ENCODE measurements at places on chromosomes 2 and 18. TPM values are rescaled to one million over a fixed set of nuclear protein-coding genes. Genes with fewer than 3 reads are reported as not detected.

DNA sequence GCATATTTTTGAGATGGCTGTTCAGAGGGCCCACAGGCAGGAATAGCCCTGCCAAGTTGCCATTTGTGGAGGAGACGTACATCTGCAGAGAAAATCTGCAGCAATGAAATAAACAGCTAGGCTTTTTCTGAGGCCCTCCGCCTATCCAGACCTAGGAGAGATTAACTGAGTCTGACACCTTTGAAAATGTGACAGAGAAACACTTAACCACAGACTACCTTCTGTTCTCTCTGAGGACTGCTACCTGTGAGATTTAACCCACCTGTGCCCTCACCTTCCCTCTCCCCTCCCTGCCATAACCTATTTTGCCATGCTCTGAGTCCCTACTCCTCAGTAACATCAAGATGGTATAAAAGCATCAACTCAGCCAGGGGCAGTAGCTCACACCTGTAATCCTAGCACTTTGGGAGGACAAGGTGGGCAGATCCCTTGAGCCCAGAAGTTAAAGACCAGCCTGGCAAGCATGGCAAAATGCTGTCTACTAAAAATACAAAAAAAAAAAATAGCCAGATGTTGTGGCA is 160.3 kb downstream of the TGIF1 start:
- no peak overlapping the region for H3K4me3 ChIP-seq
- no peak overlapping the region for H3K27ac ChIP-seq
- no peaks in the 10 kb centered on the region for H3K36me3 ChIP-seq

DNA sequence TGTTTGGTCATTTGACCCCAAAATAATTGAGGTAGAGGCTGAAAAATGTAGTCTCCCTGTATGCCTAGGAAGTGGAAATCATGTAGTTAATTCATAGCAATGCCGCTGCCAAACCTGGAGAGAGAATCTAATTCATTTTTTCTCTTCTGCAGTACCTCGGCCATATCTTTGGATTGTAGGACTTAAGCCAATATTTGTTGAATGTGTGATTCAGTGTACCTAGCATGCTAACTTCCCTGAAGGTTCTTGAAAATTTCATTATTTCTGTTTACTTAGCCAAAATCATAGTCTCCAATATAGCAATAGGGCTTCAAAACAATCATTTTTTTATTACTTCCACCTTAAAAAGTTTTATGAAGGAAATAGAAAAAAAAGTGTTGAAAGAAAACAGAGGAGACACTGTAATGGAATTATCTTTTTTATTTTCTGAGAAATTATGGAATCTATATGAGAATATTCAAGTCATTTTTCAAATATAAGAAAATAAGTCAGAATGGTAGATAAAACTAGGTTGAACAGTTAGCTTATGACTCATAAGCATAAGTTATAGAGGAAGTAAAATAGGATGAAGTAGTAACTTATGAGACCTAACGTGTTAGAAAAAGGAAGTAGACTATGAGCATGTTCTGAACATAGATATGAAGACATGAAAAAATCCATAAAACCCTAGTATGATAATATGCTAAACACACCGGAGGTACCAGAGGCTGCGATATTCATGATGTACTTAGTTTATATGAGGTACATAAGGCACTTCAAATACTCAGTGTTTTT is 35.2 kb upstream of the CDH19 start:
- no peak overlapping the region for H3K27ac ChIP-seq
- DNase-seq = no peak
- no peak overlapping the region for H3K4me3 ChIP-seq
- H3K27me3 ChIP-seq = no peaks in the 10 kb centered on the region
- no peaks in the 10 kb centered on the region for H3K4me1 ChIP-seq
- no peaks in the 10 kb centered on the region for H3K36me3 ChIP-seq

DNA sequence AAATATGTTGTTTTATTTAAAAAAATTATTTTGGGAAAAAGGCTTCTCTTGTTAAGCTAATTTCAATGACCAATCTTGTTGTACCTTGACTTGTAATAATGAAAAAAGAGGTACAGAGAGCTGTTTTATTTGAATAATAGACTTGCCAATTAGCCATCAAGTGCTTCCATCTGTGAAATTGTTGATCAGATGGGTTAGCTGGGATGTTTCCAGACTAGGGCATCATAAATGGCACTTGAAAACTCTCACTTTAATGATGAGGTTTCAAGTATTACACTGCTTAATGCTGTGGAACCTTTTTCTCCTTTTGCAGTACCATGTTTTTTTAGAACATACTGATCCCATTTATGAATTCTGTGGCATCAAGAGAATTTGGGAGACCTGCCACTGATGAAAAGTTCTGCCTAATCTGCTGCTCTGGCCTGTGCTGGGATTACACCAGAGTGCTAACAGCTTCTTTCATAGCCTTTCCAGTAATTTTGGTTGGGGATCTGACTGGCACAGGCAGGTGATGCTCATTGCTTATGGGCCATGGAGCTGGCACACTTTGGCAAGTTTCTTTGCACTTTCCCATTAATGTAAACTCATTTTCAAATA is 24.2 kb downstream of the PSMD14 start:
- H3K36me3 ChIP-seq = no peaks in the 10 kb centered on the region
- H3K4me1 ChIP-seq = no peaks in the 10 kb centered on the region
- H3K27me3 ChIP-seq = no peaks in the 10 kb centered on the region
- no peak overlapping the region for H3K27ac ChIP-seq

TSN gene
- polyA plus RNA-seq = 16.3 TPM

CYP26B1 gene
- 2.7 TPM for polyA plus RNA-seq

- no peak overlapping the region for H3K4me3 ChIP-seq
- H3K4me1 ChIP-seq = no peaks in the 10 kb centered on the region
- no peak for DNase-seq
- H3K27me3 ChIP-seq = peaks cover 10% of the 10 kb centered on the region
Measured at GRCh38 chr2:66387016-66387753, 47.7 kb upstream of the MEIS1 start.

GRCh38 chr2:2875831-2876230 is 501.8 kb downstream of the EIPR1 start:
- no peak for DNase-seq
- no peak overlapping the region for H3K4me3 ChIP-seq
- H3K36me3 ChIP-seq = no peaks in the 10 kb centered on the region
- H3K27me3 ChIP-seq = no peaks in the 10 kb centered on the region
- no peak overlapping the region for H3K27ac ChIP-seq
- H3K4me1 ChIP-seq = no peaks in the 10 kb centered on the region

- DNase-seq = no peak
- no peaks in the 10 kb centered on the region for H3K27me3 ChIP-seq
- no peaks in the 10 kb centered on the region for H3K36me3 ChIP-seq
- no peak overlapping the region for H3K27ac ChIP-seq
- H3K4me3 ChIP-seq = no peak overlapping the region
- no peaks in the 10 kb centered on the region for H3K4me1 ChIP-seq
Measured at GRCh38 chr2:58959996-58960395, 718.9 kb upstream of the FANCL start.

DNA sequence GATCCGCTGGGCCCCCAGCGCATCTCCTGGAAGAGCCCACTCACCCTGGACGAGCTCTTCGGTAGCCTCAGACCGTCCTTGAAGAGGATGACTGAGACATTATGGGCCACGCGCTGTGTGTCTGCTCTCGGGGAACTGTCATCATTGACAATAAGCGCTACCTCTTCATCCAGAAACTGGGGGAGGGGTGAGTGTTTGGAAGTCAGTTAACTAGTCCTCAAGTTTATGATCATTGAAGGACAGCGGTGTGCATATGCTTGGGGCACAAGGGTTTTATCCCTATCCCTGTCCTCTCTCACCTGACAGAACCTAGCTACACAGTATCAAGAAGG is 586 bp downstream of the STK16 start:
- H3K4me1 ChIP-seq = peaks cover 36% of the 10 kb centered on the region
- H3K36me3 ChIP-seq = peaks cover 17% of the 10 kb centered on the region
- peak overlapping the region; percentile 67 for H3K4me3 ChIP-seq
- no peak for DNase-seq
- no peaks in the 10 kb centered on the region for H3K27me3 ChIP-seq

DNA sequence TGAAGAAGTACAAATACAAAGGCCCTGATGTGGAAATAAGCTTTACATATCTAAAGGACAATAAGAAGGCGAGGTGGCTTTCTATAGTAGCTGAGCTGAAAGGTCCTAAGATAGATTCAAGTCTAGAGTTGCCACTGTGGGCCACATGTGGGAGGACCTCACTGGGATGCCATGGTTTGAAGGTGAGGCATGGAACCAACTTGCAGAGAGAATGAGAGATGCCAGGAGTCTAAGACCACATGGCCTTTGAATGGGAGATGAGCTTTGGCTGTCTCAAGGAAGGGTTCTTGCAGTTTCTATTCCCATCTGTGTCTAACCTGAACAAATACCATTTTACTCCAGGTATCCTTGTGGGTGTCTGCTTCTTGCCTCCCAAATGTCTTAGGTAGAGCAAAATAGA is 53.6 kb downstream of the HNMT start:
- H3K4me3 ChIP-seq = no peak overlapping the region
- no peaks in the 10 kb centered on the region for H3K36me3 ChIP-seq
- H3K27ac ChIP-seq = no peak overlapping the region

FNDC4 gene
- 101 TPM for polyA plus RNA-seq

DNA sequence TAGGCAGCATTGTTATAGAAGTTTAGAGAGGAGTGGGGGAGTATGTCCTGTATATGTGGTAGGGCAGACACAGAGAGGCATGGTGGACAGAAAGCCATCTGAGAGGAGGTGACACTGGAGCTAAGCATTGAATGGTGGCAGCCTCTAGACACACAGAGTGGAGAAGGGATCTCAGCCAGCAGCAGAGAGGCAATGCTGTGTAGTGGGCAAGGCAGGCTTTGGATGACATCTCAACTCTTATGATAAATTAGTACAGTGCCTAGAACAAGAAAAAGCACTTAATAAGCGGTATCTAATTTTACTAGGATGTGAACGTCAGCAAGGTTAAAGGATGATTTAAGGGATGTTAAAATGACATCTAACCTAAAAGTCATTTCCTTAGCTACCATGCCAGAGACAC is 22.5 kb upstream of the CERS6 start:
- H3K4me1 ChIP-seq = no peaks in the 10 kb centered on the region
- H3K27ac ChIP-seq = no peak overlapping the region
- H3K4me3 ChIP-seq = no peak overlapping the region
- no peaks in the 10 kb centered on the region for H3K27me3 ChIP-seq
- H3K36me3 ChIP-seq = no peaks in the 10 kb centered on the region

ABCG5 gene
- 0.08 TPM for polyA plus RNA-seq

- no peak overlapping the region for H3K27ac ChIP-seq
- H3K36me3 ChIP-seq = no peaks in the 10 kb centered on the region
- H3K27me3 ChIP-seq = no peaks in the 10 kb centered on the region
- DNase-seq = no peak
- H3K4me3 ChIP-seq = no peak overlapping the region
Measured at GRCh38 chr2:42969231-42970150, 177.1 kb upstream of the HAAO start.

- H3K4me1 ChIP-seq = peaks cover 16% of the 10 kb centered on the region
- no peaks in the 10 kb centered on the region for H3K27me3 ChIP-seq
- no peaks in the 10 kb centered on the region for H3K36me3 ChIP-seq
- no peak overlapping the region for H3K4me3 ChIP-seq
Measured at GRCh38 chr18:48123941-48124340, 193.5 kb upstream of the SMAD2 start.

DNA sequence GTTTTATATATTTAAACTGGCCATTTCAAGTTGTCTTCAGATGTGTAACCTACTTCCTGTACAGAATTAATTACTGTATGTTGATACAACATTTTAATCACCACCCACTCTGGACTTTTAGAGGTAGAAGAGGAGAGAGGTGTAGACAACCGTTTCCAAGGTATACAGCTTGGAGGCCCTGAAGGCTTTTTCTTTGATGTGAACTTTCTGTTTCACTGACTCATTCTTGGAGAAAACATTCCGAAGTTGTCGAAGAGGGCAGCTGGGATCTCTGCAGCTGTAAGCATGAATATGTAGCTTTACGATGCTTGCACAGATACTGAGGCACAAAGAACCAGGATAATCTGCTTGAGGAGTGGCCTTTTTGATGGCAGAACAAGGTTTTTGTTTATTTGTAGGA is 137.0 kb downstream of the NCKAP5 start:
- no peaks in the 10 kb centered on the region for H3K27me3 ChIP-seq
- DNase-seq = no peak
- no peak overlapping the region for H3K27ac ChIP-seq

DNA sequence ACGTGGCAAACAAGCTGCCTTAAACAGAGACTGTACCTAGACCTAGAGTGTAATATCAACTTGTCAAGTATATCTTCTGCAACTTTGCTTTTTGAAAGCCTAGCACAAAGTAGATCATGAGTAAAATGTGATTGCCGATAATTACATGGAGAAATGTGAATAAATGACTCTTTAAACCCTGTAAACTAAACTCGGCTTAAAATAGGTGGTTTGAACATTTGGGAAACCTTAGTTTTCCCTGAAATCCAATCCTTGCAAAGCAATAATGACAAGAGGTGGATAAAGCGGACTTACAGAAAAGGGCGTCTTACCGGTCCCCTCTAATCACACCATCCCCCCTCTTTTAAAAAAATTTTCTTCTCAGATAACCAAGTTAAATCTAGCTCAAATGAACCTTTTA is 549 bp upstream of the PSMD14 start:
- H3K36me3 ChIP-seq = no peaks in the 10 kb centered on the region
- H3K27me3 ChIP-seq = no peaks in the 10 kb centered on the region
- peaks cover 13% of the 10 kb centered on the region for H3K4me1 ChIP-seq
- peak overlapping the region; percentile 52 for H3K4me3 ChIP-seq

GRCh38 chr2:240972201-240972600 is 26.2 kb upstream of the SNED1 start:
- peaks cover 7% of the 10 kb centered on the region for H3K27me3 ChIP-seq
- DNase-seq = no peak
- H3K4me1 ChIP-seq = peaks cover 7% of the 10 kb centered on the region
- no peaks in the 10 kb centered on the region for H3K36me3 ChIP-seq
- no peak overlapping the region for H3K4me3 ChIP-seq

- H3K36me3 ChIP-seq = no peaks in the 10 kb centered on the region
- no peaks in the 10 kb centered on the region for H3K27me3 ChIP-seq
- no peak for DNase-seq
Measured at GRCh38 chr2:67619204-67619603, 222.1 kb downstream of the ETAA1 start.

NEU2 gene
- not detected for polyA plus RNA-seq

SATB2 gene
- polyA plus RNA-seq = 5.8 TPM

KLHL41 gene
- 0.91 TPM for polyA plus RNA-seq

MYOM1 gene
- polyA plus RNA-seq = 20.0 TPM

DNA sequence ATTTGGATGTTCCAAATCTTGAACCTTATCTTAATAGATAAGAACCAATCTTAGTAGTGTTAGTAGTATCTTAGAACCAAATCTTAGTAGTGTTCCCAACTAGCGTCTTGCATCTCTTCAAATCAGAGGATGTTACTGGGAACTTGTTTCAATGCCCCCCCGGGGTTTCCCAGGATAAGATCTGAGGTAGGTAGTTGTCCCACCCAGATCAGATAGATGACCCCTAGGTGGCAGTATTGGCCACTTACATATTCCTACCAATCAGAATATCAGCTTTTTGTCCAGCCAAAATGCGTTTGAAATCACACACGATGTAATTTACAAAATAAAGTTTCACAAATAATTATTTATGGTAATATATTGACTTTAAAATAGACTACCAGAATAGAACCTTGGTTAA is 314.8 kb downstream of the MBD2 start:
- no peak overlapping the region for H3K27ac ChIP-seq
- no peaks in the 10 kb centered on the region for H3K27me3 ChIP-seq
- H3K36me3 ChIP-seq = no peaks in the 10 kb centered on the region
- peak; percentile 8 for DNase-seq
- H3K4me3 ChIP-seq = no peak overlapping the region

- H3K27me3 ChIP-seq = no peaks in the 10 kb centered on the region
- H3K4me1 ChIP-seq = no peaks in the 10 kb centered on the region
- H3K27ac ChIP-seq = no peak overlapping the region
- no peak overlapping the region for H3K4me3 ChIP-seq
- no peak for DNase-seq
- no peaks in the 10 kb centered on the region for H3K36me3 ChIP-seq
Measured at GRCh38 chr18:8358033-8358765, 251.0 kb upstream of the RAB12 start.

GRCh38 chr2:8138923-8139667 is 542.8 kb upstream of the ID2 start:
- DNase-seq = peak; percentile 14
- H3K27me3 ChIP-seq = no peaks in the 10 kb centered on the region
- peak overlapping the region; percentile 80 for H3K27ac ChIP-seq
- H3K36me3 ChIP-seq = no peaks in the 10 kb centered on the region

Data from adrenal gland (tissue), 19 donors.